Activated CD8-positive, alpha-beta memory T cell treated with anti-CD3 and anti-CD28 coated beads for 4 hours (primary cell): ENCODE measurements at places on chromosomes 2 and 18.

- DNase-seq = no peak
Measured at GRCh38 chr2:223052548-223053483, 826 bp downstream of the KCNE4 start.

DNA sequence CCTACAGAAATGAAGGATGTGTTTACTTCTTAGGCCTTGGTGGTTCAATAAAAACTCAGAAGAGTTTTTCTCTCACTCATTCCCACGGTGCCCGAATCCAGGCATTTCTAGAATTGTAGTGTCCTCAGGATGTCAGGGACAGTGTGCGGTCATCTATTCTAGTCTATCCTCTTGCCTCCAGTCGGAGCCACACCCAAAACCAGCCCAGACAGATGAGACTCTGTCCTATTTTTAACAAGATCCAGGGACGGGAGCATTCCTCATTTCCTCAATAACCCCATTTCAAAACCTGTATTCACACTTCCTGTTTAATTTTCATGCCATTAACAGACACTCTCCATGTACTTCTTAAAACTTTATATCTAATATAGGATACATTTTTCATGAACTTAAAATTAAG lies 11.6 kb upstream of the RBMS1 start:
- DNase-seq = no peak

GRCh38 chr2:193476171-193476800 lies 1281.6 kb upstream of the TMEFF2 start:
- DNase-seq = no peak

- no peak for DNase-seq
Measured at GRCh38 chr2:40204268-40204667, 247.6 kb downstream of the SLC8A1 start.

DNA sequence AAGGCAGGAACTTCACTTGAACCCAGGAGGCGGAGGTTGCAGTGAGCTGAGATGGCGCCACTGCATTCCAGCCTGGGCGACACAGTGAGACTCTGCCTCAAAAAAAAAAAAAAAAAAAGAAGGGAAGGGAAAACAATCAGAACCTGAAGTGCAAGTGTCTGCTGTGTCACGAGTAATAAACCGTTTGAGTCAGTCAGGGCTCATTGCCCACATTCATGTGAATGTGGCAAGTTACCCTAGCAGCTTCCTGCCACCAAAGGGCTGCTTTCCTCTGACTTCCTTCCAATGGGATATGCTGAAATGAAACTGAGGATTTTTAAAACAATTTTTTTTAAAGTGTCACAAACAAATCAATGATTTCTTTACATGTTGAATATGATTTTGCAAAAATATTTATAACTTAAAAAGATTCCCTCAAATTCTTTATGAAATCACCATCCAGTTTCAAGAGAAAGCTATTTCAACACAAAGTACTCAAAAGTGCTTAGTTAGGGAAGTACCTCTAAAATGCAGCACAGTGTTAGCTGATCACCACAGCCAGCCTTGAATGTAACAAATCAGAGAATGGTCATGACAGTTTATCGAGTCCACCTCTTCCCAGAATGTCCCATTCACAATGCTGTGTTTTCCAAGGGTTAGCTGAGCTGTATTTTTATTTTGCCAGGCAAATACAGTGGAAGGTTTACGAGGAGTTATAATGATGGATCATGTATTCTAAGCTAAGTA lies 36.4 kb downstream of the WDSUB1 start:
- DNase-seq = no peak
